ENCODE measurements at places on chromosomes 5 and 9. TPM values are rescaled to one million over a fixed set of nuclear protein-coding genes. Genes with fewer than 3 reads are reported as not detected.

DNA sequence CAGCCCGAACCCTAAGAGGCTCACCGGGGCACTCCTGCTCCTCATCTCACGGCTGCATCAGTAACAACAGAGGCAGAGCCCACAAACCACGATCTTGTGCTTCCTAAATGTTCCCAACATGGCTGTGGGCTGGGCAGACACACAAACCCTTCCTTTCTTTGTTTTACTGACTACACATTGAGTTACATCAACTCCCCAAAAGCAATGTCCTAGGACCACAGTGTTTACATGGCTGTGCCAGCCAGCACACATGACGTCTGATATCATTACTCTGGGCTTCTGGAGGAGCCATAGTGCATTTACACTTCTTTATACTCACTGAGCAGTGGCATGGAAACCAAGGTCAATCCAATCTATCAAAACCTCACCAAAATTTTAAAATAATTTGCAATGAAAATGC is 101.4 kb downstream of the LHFPL2 start:
- DNase-seq = no peak

DNA sequence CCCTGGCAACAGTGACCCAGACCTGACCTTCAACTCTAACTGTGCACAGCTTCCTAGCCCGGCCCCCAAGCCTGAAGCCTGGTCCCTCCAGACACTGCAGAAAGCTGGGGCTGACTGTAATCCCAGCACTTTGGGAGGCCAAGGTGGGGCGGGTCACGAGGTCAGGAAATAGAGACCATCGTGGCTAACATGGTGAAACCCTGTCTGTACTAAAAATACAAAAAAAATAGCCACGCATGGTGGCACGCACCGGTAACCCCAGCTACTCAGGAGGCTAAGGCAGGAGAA is 35.9 kb downstream of the ADAMTS2 start:
- no peak for DNase-seq

DNA sequence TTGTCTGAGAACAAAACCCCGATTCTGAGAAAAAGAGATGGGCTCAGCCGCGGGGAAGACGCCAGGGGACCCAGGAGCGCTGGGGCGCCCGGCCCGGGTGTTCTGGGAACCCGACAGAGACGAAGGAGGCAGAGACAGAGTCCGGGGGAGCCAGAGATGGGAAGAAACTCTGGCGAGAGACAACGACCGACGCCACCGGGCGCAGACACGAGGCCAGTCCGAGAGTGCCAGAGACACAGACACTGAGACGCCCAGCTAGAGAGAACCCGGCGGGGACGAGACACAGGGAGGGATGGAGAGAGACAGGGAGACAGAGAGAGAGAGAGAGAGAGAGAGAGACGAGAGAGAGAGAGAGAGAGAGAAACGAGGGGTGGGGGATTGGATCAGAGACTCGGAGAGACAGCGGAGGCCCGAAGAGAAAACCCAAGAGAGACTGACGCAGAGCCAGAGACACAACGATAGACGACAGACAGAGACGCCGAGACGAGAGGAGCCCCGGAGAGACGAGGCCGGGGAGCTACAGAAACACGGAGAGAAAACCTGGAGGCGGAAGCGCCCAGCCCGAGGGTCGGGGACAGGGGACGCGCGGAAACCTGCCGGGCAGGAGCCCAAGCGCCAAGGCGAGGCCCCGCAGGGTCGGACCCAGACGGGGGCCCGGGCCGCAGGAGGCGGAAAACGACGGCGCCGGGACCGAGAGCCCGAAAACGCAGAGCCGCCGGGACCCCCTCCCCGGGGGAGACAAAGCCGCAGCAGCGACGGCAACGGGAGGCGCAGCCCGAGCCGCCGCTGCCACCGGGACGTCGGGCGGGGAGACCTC is 3.3 kb downstream of the NR5A1 start:
- no peak for DNase-seq

Gene CBY3
- polyA plus RNA-seq = 0.29 TPM

Gene TMEM171
- 5.7 TPM for polyA plus RNA-seq

Data from left renal pelvis (tissue), 4 donors.